Activated CD4-positive, alpha-beta T cell treated with anti-CD3 and anti-CD28 coated beads for 36 hours (primary cell): ENCODE measurements at places on chromosomes 12 and 14. TPM values are rescaled to one million over a fixed set of nuclear protein-coding genes. Genes with fewer than 3 reads are reported as not detected.

Gene BIN2
- 39.9 TPM for total RNA-seq

Gene MYO1H
- total RNA-seq = not detected

Gene CRIP1
- 186 TPM for total RNA-seq

Gene RERG
- total RNA-seq = not detected

Gene SELPLG
- 31.0 TPM for total RNA-seq

Gene SLC17A8
- not detected for total RNA-seq
